NCI-H510A treated with DMSO at 0.1 percent for 48 hours (cell line): ENCODE measurements at places on chromosomes 1 and 21.

GRCh38 chr1:199205740-199206441, 567.1 kb downstream of the PTPRC start:
- no peak for DNase-seq

- no peak for DNase-seq
Observed at GRCh38 chr1:1937549-1938275, 18.6 kb upstream of the TMEM52 start.

- DNase-seq = no peak
Observed at GRCh38 chr1:244118109-244118761, 67.2 kb downstream of the ZBTB18 start.

DNA sequence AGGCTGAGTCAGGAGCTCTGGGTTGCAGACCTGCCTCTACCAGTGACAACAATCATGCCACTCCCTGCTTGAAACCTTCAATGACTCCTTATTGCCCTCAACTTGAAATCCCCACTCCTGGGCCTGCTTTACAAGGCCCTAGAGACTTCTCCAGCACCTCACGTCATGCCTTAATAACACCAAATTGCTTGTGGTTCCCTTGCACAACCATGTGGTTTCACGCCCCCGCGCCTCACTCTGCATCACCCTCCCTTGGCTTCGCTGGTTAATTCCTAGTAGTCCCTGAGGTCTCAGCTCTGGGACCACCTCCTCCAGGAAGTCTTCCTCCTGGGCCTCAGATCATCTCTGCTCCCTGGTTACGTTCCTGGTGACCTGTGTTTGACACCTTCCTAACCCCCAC, 33.0 kb downstream of the EPHA2 start:
- DNase-seq = no peak

GRCh38 chr1:183804387-183804786, 533 bp upstream of the RGL1 start:
- DNase-seq = no peak
